Activated T-helper 2 cell treated with anti-CD3 and anti-CD28 coated beads, Interferon-gamma antibody, Interleukin-2, Interleukin-4, amounts not matched to agents 10 μg/mL and 5 μg/mL and 100 μg/mL, durations not matched to agents 14 hours and 24 hours and 36 hours (primary cell): ENCODE measurements at places on chromosomes 1 and 21. TPM values are rescaled to one million over a fixed set of nuclear protein-coding genes. Genes with fewer than 3 reads are reported as not detected.

BNIPL gene
- total RNA-seq, result 1.5 TPM in 2 replicates

ZSWIM5 gene
- 0.14 and 0.21 TPM in 2 replicates for total RNA-seq

NCAM2 gene
- 0.23 TPM in 1 of 2 replicates, not detected in the other for total RNA-seq

TTC22 gene
- total RNA-seq, result 0.76 and 1.3 TPM in 2 replicates

TNNI3K gene
- not detected in 2 replicates for total RNA-seq

SIPA1L2 gene
- 3.4 and 3.7 TPM in 2 replicates for total RNA-seq

IL19 gene
- total RNA-seq, result not detected in 2 replicates

ITLN2 gene
- total RNA-seq, result not detected in 2 replicates

RUSC1 gene
- 31.4 and 34.5 TPM in 2 replicates for total RNA-seq

NHLH1 gene
- 0.30 and 0.32 TPM in 2 replicates for total RNA-seq

TBX15 gene
- not detected in 2 replicates for total RNA-seq

NMNAT2 gene
- total RNA-seq, result not detected in 2 replicates

CIART gene
- total RNA-seq, result 4.2 TPM in 2 replicates

HTR1D gene
- not detected in 2 replicates for total RNA-seq

FCAMR gene
- not detected in 2 replicates for total RNA-seq

PRR9 gene
- not detected in 2 replicates for total RNA-seq

ASPM gene
- total RNA-seq, result 43.0 and 43.6 TPM in 2 replicates

JAM2 gene
- 0.28 and 0.64 TPM in 2 replicates for total RNA-seq

CCDC30 gene
- 1.7 and 2.3 TPM in 2 replicates for total RNA-seq

SPATA21 gene
- not detected in 2 replicates for total RNA-seq

BLACAT1 gene
- not detected in 2 replicates for total RNA-seq

ALDH4A1 gene
- 4.4 and 5.0 TPM in 2 replicates for total RNA-seq

AMY1B gene
- total RNA-seq, result not detected in 2 replicates

GFI1 gene
- total RNA-seq, result 93.8 and 99.4 TPM in 2 replicates

CASZ1 gene
- total RNA-seq, result 8.6 and 9.9 TPM in 2 replicates

CR1L gene
- total RNA-seq, result not detected in 2 replicates

SEMA4A gene
- 128 and 132 TPM in 2 replicates for total RNA-seq

TBX19 gene
- total RNA-seq, result 6.5 and 7.6 TPM in 2 replicates

FDPS gene
- total RNA-seq, result 342 and 361 TPM in 2 replicates

SMIM11 gene
- total RNA-seq, result 28.2 and 29.0 TPM in 2 replicates

PCP4 gene
- not detected in 2 replicates for total RNA-seq
